Mesothelial cell of epicardium (in vitro differentiated cells): ENCODE measurements at places on chromosomes 6 and 20.

- no peak for DNase-seq
Measured at GRCh38 chr6:143937668-143937970, 70.4 kb downstream of the PLAGL1 start.

GRCh38 chr20:58256842-58257241, 28.4 kb upstream of the ANKRD60 start:
- DNase-seq = no peak

GRCh38 chr6:35497571-35498421, 917 bp upstream of the TEAD3 start:
- no peak for DNase-seq

- DNase-seq = no peak
Measured at GRCh38 chr6:84804720-84805119, 40.3 kb upstream of the TBX18 start.

GRCh38 chr6:8557014-8557748, 121.8 kb upstream of the SLC35B3 start:
- no peak for DNase-seq

- no peak for DNase-seq
Measured at GRCh38 chr20:32749914-32750637, 6.8 kb upstream of the COMMD7 start.

DNA sequence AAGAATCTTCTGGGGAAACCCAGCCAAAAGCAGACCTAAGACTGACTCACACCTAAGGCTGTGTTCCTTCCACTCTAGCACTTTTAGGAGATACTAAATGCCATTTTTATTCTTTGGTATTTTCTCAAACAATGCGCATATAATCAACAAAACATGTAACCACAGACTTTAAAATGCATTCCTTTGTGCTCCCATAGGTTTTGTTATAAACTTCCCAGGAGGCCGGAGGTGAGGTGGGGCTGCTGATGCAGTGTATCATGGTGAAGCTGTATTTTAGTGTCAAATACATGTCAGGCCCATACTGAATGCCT, 155.2 kb downstream of the BTBD3 start:
- no peak for DNase-seq

- no peak for DNase-seq
Measured at GRCh38 chr6:45786355-45786781, 229.3 kb downstream of the CLIC5 start.

GRCh38 chr6:115544765-115545671, 515.7 kb downstream of the FRK start:
- peak; percentile 17 for DNase-seq

GRCh38 chr6:168221000-168221399, 98.6 kb downstream of the DACT2 start:
- DNase-seq = no peak

DNA sequence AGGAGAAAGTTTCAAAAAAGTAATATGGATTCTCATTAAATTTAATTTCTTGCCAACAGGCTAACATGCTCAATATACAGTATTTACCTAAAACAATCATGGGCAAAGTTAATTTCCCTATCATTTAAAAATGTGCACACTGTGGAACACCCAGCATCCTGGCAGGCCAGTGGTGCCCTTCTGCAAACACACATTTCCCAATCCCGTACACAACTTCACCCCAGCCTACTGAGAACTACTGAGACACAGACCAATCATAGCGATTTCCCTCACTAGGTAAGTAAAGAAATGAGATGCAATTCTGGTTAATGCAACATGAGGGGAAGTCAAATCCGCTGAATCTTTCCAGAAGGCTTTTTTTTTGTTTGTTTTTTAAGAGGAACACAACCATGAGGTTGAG, 7.6 kb downstream of the USP45 start:
- no peak for DNase-seq

DNA sequence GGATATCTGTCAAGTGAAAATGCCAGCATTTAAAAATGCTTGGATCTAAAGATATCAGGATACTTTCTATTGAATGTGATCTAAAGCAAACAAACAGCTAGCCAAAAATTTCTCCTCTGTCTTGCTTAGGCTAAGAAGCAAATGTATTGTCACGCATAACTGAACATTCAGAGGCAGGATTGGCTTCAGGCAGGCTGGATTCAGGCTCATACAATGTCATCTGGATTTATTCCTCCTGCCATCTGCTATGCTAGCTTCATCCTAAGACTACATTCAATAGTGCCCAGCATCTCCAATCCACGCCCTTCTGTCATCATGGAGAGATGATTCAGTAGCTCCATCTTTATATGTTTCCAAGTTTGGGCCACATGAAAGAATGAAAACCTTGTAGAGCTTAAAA, 27.1 kb downstream of the PFDN4 start:
- no peak for DNase-seq
